ENCODE measurements at places on chromosomes 7 and 10. TPM values are rescaled to one million over a fixed set of nuclear protein-coding genes. Genes with fewer than 3 reads are reported as not detected.

The VIPR2 gene
- not detected for total RNA-seq

The TSPAN13 gene
- 32.2 TPM for total RNA-seq

The LFNG gene
- total RNA-seq = 18.6 TPM

The TRPV6 gene
- not detected for total RNA-seq

The FKBP9 gene
- 348 TPM for total RNA-seq

Measured in tracheal epithelial cell (primary cell).